H9 (cell line): ENCODE measurements at places on chromosomes 12 and 14.
A peak's percentile ranks its signal among the peaks of the same experiment; 100 is the strongest.

GRCh38 chr14:85516239-85517113 lies 13.5 kb upstream of the FLRT2 start:
- DNase-seq: no peak

- no peak for DNase-seq
Observed at GRCh38 chr14:99147366-99147740, 124.6 kb downstream of the BCL11B start.

DNA sequence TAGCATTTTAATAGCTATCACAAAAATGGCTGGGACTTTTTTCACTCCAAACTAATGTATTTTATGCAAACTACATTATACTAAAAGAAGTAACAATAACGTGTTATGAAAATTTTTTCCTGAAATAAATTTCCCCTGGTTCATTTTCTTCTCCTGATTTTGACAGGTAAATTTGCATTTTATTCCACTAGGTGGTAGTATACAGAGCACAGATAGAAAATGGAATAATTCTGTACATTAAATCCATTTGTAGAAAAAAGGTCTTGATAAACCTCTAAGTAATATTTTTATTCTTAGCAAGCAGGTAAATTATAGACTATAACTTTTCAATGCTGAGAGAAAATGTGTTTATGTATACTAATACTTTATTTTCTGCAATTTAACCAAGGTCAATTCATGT lies 96.5 kb downstream of the BCAT1 start:
- DNase-seq: no peak

DNA sequence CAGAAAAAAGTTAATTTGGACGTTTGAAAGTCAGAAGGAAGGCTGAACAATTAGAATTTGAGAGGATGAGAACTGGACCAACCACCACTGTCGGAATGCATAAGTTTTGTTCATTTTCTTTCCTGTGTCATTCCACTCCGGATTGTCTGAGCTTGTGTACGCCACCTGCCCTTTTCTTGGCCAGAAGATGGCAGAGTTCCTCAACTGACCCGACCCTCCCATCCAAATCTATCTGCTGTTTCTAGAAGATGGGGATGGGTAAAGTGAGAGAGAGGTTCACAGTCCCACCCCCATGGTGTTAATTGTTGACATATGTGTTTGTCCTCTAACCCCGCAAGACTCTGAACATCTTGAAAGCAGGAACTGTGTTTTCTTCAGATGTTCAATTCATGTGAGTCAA lies 388.0 kb downstream of the VRK1 start:
- no peak for DNase-seq

GRCh38 chr12:49959685-49960473 lies 1.8 kb upstream of the AQP5 start:
- peak; percentile 86 for DNase-seq

DNA sequence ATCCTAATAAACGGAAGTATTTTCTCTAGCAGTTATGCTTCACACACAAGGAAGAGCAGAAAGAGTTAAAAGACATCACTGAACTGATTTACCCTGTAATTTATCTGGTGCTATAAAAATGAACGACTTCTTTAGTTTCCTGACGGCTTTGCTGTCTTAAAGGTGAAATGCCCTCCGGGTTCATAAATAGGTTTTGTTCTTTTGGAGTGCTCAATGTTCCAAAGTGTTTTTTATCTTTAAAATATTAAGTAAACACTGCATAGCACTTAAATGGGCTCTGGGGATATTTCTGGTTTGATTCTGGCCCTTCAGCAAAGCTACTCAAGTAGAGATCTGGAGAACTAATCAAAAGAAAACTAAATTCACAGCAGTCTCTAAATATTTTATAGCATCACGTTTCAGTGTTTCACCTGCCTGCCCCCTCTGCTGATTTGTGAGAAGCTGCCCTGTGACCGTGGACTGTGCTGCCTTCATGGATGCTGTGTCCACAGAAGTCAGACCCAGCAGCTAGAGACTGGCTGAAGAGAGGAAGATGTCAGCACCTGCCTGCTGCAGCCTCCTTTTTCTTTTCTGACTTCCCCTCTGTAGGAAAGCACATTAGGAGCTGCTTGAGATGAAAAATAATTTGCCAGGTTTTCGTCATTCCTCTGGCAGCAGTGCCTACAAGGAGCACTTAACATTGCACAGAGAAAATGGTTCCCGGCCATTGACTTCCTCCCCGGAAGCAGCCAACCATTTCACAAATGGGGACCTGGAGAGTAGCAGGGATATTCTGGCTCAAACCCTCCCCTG lies 205.1 kb upstream of the FSCB start:
- no peak for DNase-seq

DNA sequence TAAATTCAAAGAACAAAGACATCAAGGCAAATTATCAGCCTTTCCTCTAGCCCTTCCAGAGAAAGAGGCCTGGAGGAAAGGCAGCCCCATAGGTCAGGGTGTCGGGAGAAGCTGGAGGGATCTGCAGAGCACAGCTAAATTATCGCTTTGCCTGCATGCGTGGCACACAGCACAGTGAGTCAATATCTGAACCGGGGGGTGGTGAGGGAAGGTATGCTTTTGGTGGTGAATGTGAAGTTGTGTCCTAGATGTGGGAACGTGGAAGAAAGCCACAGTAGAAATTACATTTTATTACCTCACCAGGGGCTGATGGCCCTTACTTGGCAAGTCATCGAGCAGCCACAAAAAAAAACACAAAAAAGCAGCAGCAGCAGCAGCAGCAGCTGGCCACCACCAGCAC lies 243.2 kb downstream of the EGLN3 start:
- no peak for DNase-seq

DNA sequence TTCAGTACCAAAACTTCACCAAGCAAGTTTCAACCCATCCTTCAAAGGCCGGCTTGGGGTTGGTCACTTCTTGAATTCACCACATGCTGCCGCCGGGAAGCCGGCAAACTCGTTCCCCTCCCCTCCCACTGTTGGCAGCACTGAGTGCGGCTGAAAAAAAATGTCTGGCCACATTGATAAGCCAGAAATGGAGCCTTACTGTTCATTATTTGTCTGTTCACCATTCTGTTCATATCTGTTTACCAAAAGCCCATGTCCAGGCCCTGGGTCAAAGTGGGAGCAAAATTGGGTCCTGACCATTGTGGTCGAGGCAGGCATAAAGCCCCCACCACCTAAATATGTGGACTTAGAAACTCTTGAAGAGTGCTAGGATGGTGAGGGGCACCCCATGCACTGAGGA lies 7.3 kb upstream of the HSP90AA1 start:
- DNase-seq: no peak

DNA sequence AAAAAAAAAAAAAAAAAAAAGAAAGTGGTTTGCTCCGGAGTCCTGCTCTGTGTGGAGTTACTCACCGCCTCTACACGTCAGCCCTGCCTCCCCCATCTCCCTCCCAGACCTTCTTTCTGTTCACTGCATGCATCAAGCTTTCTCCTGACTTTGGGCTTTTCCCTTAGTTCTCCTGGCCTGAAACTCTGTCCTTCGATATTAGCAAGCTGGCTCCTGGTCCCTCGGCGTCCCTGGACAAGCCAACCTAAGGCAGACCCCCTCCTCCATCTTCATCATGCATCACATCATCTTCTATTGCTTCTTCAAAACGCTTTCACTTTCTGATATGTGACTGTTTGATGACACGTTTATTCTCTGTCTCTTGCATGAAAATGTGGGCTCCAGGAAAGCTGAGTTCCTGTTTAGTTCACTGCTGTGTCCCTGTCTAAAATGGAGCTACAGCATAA lies 40.6 kb downstream of the SLC15A4 start:
- no peak for DNase-seq

DNA sequence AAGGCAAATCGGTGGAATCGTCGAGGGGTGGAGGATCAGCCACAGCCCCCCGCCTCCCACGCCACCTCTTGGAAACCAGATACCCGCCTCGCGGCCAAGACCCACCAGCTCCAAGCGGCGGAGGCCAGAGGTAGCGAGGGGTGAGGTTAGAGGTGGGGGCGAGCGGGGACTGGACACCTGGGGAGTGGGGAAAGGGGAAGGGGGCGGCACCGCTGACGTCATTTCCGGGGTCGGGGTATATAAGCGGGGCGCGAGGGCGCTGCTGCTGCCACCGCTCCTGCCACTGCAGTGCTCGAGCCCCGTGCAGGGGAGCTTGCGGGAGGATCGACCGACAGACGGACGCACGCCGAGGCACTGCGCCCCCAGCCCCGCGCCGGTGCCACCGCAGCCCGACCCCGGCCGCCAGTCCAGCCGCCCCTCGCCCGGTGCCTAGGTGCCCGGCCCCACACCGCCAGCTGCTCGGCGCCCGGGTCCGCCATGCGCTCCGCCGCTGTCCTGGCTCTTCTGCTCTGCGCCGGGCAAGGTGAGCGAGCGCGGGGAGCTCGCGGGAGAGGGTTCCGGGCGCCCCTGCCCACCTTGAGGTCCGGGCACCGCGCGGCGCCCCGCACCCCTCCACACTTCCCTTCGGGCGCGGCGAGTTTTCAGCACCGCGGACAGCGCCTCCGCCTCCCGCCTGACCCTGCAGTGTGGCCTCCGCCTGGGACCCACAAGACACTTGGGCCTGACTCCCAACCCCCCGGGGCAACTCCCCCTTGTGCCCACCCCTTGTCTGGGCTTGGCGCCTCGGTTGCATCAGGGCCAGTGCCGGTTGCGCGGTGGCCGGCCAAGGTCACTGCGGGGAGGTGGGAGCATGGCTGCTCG lies at the start of gene CHGA:
Gene CHGA (plus strand): TSS at position 268 of the 861 bp plus-strand sequence. CDS start 210 bp downstream, at position 478.
- DNase-seq: peak; percentile 82

- DNase-seq: peak; percentile 57
Observed at GRCh38 chr12:54428050-54429013, 9.3 kb upstream of the ITGA5 start.

GRCh38 chr12:26857465-26858176 lies 24.6 kb upstream of the ITPR2 start:
- DNase-seq: no peak

- no peak for DNase-seq
Observed at GRCh38 chr12:59657266-59657665, 61.4 kb downstream of the SLC16A7 start.

DNA sequence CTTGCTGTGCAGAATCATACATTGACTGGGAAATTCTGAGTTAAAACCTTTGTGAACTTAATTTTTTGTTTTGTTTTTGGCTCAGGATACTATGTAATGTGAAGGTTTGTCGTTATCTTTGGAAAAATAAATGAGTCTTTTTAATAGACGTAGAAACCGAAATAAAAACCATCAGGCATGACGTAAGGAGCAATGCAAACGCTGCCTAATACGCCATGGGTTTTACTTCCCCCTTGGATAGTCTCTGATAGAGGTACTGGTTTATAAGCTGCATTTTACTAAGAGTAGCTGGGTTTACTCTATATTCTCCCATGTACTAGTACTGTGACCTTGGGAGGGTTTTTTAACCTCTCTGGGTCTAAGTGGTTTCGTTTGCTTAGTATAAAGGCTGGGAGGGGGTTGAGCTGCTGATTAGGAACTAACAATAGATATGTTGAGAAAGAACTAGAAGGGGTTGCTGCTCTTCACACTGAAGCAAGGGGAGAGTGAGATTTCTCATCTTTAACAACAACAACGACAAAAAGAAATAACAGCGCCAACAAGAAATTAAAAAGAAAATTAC lies 66.8 kb upstream of the SLCO1C1 start:
- DNase-seq: no peak

- no peak for DNase-seq
Observed at GRCh38 chr14:35122696-35123387, 490 bp downstream of the PRORP start.

DNA sequence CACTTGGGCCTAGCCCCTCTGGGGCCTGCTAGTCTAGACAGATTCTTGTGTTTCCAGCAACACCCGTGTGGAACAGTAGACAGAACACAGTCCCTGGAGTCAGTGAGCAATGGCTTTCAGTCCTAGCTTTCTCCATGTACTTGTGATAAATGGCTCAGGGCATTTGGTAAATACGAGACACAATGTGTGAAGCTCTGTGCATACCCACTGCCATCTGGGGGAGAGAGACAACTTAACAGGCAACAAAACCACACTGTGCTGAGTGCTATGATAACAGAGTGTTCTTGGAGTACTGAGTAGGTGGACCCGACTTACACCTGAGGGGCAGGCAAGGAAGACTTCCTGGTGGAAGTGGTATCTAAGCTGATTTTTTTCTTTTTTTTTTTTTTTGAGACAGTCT lies 86.3 kb upstream of the TBX3 start:
- no peak for DNase-seq

DNA sequence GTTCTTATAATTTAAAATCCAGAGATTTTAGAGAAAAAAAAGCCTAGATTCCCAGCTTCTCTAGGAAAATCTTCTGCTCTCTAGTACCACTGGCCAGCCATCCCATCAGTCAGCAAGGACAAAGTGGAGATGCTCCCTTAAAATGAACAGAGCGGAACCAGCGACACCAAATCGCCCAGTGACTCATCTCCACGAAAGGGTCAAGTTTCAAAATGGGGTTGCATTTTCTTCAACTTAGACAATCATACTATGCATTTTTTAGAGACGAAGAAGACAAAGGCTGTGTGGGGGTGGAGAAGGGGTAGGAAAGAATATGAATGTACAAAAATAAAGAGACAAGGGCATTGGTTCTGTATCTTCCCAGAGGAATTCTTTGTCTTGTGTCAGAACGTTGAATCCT lies 212.0 kb downstream of the SLC15A4 start:
- no peak for DNase-seq

- DNase-seq: no peak
Observed at GRCh38 chr14:29580763-29581162, 346.9 kb downstream of the PRKD1 start.

GRCh38 chr12:110100315-110100970 lies 23.7 kb upstream of the IFT81 start:
- DNase-seq: peak; percentile 81

DNA sequence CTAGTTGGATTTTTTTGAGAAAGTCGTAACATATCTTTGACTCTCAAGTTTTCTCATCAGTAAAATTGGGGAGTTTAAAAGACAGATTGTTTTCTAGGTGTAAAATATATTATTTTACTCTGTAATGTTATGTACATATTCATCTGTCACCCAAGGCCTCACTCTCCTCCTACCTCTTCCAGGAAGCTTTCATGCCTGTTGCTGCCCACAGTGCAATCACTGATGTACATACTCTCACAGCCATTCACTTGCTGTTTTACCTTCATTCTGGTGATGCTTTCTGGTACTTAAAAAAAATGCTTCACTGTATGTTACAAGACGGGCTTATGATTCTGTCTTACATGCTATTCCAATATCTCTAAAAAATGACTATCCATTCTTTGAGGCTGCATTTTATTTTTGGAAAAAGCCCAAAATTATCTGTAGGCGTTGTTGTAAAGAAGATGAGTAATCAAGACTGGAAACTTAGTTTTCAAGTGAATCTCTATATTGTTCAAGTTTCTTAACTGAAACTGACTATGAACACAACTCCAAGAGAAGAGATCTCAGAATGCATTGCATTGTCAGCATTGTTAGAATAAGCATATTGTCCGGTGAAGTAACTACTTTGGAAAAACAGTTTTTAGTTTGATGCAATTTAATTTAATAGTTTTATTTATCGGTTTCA lies 82.5 kb downstream of the LMO3 start:
- no peak for DNase-seq

- no peak for DNase-seq
Observed at GRCh38 chr14:57362361-57362760, 28.0 kb upstream of the NAA30 start.

DNA sequence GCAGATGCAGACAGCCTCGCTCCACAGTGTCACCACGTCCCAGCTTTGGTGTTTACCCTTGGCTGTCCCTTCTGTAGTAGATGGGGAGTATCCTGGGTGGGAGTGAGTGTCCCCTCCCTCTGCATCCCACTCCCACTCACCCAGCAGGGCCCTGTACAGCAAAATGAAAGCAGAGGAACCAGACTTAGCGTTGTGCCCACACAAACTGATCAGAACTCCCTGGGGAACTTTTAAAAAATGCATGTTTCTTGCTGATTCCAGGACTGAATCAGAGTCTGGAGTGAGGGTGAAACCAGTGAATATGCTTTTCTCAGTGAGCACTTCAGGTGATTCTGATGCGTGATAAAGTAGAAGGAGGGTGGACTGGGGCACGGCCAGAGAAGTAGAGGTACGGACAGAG lies 2.9 kb downstream of the ACVRL1 start:
- DNase-seq: no peak
